CD4-positive, alpha-beta T cell (primary cell): ENCODE measurements at places on chromosomes 16 and 17.
A peak's percentile ranks its signal among the peaks of the same experiment; 100 is the strongest.

DNA sequence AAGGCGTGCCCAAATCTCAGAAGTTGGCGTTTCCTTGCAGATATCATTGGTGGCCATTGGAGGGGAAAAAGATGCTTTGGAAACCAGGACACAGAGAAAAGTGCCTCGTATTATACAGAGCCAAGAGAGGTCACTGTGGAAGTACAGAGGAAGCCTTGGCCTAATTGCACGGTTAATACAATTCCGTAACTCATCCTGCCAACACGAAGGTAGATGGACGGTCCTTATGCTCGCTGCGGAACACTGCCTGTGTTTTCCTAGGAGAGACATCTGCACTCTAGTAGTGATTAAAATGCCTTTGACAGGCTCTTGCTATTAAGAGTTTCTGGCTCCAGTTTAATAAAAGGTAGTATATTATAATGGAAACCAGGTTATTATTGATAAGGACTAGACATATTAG is 536.4 kb downstream of the WWOX start:
- no peak for DNase-seq

GRCh38 chr16:18072161-18072560 is 264.4 kb downstream of the NPIPA8 start:
- DNase-seq: no peak

- DNase-seq: no peak
These were observed 84.6 kb downstream of the NT5M start for GRCh38 chr17:17387498-17388362.

DNA sequence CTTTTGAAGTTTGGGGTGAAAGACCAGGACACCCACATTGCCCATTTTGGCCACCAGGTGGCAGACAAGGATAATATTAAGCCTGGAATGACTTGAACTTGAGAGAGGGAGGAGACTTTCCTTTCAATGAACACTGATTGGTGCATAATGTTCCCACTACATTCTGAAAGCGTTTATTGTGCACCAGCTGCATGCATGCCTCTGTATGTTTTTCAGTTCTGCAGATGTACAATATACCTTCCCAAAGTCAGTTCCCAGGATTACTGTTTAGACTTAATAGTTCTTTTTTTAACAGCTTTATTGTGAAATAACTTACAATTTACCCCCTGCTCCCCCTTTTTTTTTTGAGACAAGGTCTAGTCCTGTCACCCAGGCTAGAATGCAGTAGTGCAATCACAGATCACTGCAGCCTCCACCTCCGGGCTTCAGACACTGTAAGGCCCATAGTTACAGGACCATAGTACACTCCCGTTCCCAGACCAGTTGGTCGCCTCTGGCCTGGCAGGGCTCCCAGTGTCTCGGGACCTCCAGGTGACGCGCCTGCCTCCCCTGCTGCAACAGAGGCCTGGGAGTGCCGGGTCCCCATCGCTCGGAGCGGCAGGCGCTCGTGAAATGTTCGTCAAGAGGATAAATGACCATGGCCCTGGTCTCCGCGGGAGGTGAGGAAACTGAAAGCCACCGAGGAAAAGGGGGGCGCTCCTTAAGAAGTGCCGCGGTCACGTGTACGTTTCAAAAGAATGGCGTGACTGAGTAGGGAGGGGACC is 12.2 kb downstream of the CES2 start:
- peak; percentile 76 for DNase-seq

DNA sequence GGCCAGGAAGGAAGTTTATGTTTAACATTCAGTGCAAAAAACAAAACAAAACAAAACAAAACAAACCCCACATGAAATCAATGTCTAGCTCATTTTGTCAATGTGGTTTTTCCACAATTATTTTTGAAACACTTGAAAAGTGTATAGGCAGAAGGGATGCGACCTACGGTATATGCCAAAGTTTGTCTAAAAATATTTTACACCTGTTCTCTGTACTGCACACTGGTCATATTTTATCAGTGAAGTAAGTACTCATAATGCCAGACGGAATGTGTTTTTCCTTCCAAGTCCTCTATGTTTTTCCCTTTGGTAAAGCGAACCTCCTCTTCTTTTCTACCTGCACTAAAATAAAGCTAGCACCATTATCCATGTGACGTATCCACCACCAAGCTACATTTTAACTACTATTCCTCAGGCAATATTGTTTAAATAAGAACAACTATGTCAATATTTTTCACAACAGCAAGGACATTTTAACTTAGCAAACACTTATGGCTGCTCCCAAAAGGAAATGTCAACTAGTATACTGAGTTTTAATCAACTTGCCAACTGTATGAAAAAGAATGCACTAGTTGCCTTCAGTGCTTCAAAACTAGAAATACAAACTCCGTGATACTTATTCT is 10.3 kb downstream of the TOB1 start:
- DNase-seq: no peak

DNA sequence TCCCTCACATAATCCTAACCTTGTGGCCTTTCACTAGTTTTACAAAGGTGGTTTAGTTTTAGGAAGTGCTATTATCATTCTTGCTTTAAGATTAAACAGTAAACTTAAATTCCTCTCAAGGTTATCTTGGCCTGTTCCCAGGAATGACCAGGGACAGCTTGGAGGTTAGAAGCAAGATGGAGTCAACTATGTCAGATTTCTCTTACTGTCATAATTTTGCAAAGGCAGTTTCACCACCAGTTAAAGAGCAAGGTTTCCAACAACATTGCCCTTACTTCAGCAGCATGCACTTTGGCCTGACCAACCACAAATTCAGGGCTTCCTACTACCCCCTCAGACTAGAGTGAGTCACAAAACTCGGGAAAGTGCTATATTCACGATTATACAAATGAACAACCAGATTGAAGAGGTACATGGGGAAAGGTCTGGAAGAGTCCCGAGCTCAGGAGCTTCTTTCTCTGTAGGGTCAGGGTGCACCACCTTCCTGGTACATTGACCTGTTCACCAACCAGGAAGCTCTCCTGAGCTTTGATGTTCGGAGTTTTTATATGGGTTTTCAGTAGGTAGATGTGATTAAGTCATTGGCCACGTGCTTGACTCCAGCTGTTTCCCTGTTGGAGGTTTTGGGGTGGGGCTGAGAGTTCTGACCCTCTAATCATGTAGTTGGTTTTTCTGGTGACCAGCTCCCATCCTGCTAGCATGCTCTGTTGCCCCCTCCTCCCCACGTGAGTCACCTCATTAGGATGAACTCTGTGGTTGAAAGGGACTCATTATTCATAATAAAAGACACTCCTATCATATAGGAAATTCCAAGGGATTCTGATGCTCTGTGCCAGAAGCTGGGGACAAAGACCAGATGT is 19.4 kb downstream of the RHOT1 start:
- DNase-seq: no peak

GRCh38 chr17:43907425-43907981 is at the start of gene MPP2:
TSS of gene MPP2 (minus strand) at chr17:43907536. CDS start at chr17:43904460, 3,076 bp downstream.
- DNase-seq: peak; percentile 44

DNA sequence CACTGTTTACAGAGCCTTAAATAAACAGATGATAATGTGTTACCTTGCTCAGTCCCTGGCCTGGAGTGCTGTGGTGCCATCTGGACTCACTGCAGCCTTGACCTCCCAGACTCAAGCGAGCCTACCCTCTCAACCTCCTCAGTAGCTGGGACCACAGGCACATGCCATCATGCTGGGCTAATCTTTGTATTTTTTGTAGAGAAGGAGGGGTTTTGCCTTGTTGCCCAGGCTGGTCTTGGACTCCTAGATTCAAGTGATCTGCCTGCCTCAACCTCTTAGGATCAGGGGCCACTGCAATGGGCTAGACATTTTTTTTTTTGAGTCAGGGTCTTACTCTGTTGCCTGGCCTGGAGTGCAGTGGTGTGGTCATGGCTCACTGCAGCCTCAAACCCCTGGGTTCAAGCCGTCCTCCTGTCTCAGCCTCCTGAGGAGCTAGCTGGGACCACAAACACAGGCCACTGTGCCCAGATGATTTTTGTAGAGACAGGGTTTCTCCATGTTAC is 5.0 kb upstream of the NAGLU start:
- no peak for DNase-seq

GRCh38 chr16:4660454-4661007 is 32.8 kb upstream of the NUDT16L1 start:
- DNase-seq: peak; percentile 44

DNA sequence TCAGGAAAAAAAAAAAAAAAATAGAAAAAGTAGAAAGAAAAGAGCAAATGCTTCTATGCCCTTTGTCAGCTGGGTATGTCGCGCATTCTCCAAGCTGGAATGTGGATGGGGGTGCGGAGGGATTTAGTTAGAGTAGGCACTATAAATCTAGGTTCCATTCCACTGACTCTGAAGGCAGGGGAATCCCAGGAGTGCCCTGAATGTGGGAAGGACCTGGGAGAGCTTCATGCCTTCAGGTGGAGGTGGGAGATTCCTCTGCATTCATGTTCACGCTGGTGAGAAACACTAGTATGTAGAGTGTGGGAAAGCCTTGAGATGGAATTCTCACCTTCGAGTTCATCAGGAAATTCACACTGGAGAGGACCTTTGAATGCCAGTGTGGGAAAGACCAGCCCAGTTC is 12.4 kb downstream of the ZNF232 start:
- DNase-seq: no peak

GRCh38 chr16:81061871-81062608 is 15.0 kb downstream of the C16orf46 start:
- DNase-seq: no peak

GRCh38 chr17:2191785-2192184 is 111.8 kb downstream of the SMG6 start:
- DNase-seq: no peak

DNA sequence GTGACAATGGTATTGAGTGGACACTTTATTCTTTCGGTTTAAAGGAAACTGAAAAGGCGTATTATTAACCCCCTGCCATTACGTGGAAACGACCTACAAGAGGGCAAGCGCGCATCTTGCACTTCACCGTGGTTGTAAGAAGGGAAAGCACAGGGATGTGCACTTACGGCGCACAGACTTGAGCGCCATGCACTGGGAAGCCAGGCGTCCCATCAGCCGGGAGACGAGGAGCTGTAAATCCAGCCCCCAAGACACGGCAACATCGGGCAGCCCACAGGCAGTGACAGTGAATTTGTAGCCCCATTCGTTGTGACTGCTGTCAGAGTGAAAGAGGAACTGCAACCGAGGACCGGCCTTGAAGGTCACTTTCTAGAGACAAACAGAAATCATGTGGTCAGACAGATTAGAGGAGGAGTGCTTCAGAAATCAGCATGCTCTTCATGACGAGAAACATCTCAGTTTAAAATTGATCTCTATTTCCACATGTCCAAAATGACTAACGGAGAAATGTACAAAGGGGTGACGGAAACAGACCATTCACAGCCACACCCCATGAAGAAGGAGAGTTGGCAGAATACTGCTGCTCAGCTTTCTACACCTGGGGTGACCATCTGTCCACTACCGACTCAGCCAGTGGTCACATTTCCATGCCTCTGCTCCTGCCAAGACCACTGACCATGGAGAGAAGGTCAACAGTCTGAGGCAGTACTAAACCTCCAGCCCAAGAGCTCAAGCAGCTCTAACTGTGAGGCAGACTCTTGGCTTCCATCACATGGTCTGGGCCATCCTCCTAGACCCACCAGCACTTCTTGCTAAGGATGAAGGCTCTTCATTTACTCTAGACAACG is 68.6 kb downstream of the ZZEF1 start:
- no peak for DNase-seq

GRCh38 chr17:79519601-79520000 is 91.2 kb downstream of the RBFOX3 start:
- no peak for DNase-seq

DNA sequence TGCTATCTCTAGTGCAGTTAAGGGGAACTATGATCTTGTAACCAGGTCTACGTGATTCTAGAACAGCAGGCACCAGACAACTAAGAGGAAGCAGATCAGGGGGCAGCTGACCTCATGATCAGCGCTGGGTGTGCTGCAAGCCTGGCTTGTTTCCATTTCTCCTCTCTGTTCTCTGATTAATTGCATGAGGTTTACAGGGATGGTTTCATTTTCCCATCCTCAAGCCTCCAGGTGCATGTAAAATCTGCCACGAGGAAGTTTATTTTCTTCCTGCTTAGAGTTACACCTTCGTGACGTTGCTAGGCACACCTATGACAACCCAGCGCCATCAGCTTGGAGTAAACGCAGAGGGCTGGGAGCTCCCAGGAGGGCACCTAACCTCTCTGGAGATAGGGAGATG is 4.3 kb upstream of the NUPR1 start:
- no peak for DNase-seq

DNA sequence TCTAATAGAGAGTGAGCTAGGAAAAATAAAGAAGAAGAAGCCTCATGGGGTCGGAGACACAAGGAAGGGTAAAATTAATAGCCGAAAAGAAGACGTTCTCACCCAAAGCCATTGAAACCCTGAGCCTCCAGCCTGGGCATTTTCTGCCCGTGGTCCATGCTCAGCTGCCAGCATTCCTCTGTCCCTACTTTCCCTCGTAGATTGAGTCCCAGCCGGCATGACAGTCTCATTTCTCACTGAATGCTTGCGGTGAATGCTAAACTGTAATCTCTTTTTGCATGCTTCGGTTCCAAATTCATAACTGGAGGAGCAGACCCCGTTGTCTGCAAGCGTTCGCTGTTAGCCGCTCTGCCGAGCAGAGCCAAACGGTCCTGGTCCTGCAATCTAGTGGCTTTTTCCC is 54.0 kb upstream of the COX10 start:
- DNase-seq: no peak

- no peak for DNase-seq
These were observed 191.9 kb upstream of the KCNJ16 start for GRCh38 chr17:69883120-69883519.

GRCh38 chr17:44988044-44988942 is 20.2 kb upstream of the C1QL1 start:
- DNase-seq: no peak
